NCI-H1092 treated with DMSO at 0.1 percent for 48 hours (cell line): ENCODE measurements at places on chromosomes 6 and 20.

GRCh38 chr20:46021361-46022359 lies 7.4 kb upstream of the SLC12A5 start:
- DNase-seq = peak; percentile 83

DNA sequence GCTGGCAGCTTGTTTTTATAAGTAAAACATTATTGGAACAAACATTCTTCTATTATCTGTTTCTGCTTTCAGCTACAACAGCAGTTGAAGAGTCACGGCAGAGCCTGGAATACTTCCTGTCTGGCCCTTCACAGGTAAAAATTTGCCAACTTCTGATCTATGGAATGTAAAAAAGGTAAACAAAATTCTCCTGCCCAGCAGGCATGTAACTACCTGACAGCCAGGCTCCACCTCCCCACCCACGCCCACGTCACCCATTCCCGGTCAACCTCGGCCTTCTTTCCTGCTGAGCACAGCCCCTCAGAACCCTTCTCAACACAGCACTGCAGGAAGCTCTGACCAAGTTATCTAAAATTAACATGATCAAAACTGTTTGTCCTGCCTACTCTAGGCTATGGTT lies 166.0 kb downstream of the DLL1 start:
- DNase-seq = no peak

- DNase-seq = no peak
Measured at GRCh38 chr6:38215651-38216311, 396.3 kb downstream of the ZFAND3 start.

GRCh38 chr20:12970372-12970821 lies 38.4 kb upstream of the SPTLC3 start:
- peak; percentile 5 for DNase-seq
